ENCODE measurements at places on chromosomes 7 and 10. TPM values are rescaled to one million over a fixed set of nuclear protein-coding genes. Genes with fewer than 3 reads are reported as not detected.

Gene GJD4
- total RNA-seq, result 0.15 TPM

DNA sequence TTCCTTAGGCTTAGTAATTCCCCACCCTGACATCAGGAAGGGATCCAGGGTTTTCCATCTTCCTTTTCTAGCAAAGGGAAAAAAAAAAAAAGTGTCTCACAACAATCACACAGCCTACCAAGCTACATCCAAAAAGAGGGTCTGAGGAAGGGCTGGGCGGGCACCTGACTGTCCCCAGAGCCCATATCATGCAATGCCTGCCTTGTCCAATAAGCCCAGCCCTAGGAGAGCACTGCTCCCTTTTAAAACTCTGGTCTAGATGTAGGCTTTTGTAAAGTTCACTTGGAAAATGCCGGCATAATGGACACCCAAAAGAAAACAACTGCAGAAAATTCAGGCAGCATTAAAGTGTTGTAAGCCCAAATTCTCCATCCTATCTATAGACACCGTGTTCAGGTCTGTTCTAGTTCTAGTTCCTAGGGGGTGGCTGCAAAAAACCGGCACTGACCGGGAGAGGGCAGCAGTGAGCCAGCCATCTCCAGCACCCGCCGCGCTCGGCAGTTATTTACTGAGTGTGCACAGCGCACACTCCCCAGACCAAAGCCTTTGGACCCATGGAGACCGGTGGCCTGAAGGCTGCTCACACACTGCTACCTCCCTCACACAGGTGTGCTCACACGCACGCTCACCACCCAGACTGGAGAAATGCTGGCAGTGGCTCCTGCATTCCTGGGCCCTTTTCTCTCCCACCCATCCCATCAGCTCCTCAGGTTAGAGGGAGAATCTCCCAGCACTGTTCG is 48.7 kb downstream of the PODXL start:
- peak; percentile 86 for ATAC-seq

DNA sequence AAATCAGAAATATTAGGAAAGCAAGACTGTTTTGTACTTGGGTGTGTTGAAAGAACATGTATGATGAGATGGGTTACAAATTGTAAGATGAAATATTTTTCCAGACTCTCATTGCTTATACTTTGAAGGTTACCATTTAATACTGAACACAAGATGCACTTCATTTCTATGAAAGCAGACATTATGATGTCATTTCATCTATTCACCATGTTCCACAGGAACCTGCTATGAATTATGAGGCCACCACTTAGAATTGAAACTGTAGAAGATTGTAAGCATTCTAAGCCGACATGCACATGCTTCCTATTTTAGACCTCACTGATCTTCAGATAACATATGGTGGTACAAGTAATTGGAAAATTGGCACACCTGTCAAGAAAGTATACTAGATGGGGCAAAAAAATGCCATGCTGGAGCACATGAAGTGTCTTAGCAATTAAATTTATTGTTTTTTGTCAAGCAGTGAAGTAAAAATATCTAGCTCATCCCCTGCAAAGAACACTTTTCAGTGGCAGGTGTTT is 195.0 kb downstream of the PHF14 start:
- ATAC-seq, result no peak

GRCh38 chr7:121398246-121398645 is 2.1 kb upstream of the FAM3C start:
- ATAC-seq, result no peak

DNA sequence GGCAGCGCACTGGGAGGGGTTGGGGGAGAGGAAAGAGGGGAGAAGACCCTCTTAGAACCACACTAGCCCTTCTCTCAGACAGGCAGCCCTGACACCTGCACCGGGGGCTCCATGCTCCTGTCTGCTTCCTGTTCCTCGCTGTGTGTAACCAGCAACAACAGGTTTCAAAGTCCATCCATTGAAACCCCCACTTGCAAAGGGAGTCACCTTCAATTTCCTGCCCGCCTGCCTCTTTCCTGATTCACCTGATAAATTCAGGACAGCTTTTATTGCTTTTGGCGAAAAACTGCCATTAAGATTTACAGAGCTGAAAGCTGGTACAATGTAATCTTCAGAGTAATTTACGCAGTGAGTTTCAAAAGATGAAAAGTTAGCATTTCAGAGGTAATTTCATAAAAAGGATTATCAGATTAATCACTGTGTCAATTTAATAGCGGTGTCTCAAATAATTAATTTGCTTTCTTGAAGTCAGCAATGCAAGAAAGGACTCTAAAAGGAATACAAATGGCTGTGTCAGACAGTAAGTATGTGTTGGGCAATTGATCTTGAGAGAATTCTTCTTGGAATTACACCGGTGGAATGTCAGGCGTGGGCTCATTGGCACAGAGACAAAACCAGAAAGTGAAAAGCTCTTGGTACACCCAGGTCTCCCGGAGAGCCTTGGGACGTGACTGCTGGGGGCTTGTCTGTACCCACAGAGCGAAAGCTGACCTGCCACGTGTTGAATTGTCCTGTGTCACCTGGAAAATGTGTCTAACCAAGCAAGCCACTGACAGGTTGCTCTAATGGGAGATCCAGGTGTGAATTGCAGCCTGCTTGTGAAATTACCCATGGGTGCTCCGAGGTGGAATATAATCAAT is 60.7 kb downstream of the TMEM209 start:
- no peak for ATAC-seq

- no peak for ATAC-seq
These were observed 1268.6 kb downstream of the TYW1 start for GRCh38 chr7:68265258-68265657.

DNA sequence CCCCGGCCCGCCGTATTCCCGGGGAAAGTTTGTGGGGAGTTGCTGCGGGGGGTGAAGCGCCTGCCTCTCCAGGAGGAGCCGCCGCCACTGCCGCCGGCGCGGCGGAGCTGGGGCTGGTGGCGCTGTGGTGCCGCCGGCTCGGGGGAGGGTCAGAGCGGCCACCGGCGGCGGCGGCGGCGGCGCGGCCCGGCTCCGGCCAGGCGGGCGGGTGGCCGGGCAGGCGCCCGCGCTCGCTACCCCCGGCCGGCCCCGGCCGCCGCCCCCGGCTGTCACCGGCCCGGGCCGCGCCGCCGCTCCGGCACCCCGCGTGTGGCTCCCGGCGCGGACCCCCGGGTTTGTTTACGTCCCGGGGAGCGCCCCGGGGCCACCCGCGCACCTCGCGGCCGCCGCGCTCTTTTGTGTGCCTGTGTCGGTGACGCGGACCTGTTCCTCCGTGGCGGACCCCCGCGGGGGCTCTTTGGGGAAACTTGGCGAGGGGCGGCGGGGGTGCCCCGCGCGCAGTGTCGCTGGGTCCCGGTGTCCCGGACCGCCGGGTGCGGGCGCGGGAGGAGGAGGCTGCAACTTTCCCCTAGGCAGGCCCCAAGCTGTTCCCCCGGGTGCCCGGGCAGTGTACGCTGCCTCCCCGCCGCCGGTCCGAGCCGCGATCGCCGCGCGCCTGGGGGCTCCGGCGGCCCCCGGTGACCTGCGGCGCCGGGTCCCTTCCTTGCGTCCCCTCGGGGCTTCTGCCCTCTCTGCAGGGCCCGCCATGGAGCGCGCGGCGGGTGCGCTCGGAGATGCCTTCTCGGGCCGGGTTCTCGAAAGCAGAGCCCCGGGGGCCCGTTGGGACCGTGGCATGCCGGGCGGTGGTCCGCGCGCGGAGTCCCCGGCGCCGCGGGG is 593 bp upstream of the CUX1 start:
- no peak for ATAC-seq

Gene AFAP1L2
- total RNA-seq, result 1.1 TPM

DNA sequence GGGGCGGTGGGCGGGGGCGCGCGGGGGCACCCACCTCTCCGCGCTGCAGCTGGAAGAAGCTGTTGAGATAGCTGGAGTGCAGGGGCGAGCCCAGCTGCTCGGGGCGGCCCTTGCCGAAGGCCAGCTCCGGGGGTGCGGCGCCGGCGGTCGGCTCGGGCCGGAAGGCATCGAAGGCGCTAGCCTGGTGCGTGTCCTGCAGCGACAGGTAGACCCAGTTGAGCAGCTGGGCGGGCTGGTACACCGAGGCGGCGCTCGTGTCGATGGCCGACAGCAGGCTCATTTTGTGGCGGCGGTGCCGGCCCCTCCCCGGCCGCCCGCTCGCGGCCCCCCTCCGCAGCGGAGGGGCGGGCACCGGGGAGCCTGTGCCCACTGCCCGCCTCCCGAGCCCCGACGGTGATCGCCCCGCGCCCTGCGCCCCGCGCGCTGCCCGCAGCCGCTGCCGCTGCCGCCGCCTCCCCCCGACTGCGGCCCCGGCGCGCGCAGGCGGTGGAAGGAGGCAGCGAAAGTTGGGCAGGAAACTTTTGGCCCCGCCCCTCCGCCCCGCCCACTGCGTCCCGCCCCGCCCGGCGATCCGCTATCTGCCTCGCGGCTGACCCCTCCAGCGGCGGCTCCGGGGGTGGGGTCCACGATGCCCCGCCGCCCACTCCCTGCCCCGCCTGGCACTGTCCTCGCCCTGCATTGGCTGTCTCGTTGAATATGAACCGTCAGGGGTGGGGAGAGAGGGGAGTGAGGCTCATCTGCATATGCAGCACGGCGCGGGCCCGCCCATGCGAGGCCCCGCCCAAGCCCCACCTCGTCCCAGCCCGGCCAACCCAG is at the start of gene ZCCHC24:
Gene ZCCHC24, minus strand, starts transcription at position 464 of the 816 bp plus-strand sequence. Its CDS starts 184 bp downstream, at position 280.
- peak; percentile 97 for ATAC-seq

DNA sequence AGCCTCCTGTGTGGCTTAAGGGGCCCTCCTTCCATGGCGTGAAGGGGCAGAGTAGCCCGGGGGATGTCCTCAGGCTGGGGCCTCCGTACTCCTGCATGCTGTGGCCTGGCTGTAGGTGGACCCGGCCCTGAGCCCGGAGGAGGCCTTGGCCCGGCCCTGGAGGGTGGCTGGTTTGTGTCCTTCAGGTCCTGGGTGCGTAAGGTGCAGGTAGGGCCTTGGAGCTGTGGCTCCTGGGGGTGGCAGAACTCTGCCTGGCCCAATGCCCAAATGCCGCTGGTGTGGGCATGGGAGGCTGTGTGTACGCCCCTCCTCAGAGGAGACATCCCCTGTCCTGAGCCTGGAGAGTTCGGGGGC is 26.9 kb upstream of the AMZ1 start:
- ATAC-seq, result no peak

Gene HYCC1
- 20.2 TPM for total RNA-seq

DNA sequence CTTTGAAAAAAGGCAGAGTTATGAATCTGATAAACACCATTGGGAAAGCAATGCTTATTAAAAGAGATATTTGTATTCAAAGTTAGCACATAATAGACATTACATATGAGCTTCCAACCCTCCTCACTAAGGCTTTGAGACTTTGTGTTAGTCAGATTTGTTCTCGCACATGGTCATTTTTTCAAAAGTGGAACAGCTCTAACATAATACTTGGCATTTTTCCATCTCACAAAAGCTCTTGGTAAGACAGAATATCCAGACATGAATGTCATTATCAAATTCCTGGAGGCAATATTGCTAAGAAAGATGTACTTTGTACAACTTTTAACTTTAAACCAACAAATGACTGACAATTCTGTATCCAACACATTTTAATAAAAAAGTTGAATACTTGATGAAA is 292.4 kb upstream of the SMIM30 start:
- ATAC-seq, result no peak

Gene PTN
- total RNA-seq, result not detected

Gene NEURL1
- total RNA-seq, result 3.7 TPM

Measured in activated T-helper 17 cell treated with anti-CD3 and anti-CD28 coated beads, Interleukin-2, amount 50 U/mL, for 72 hours (primary cell).